ENCODE measurements at places on chromosomes 16 and 17.

- DNase-seq: no peak
These were observed 732 bp upstream of the RPL27 start for GRCh38 chr17:42997390-42997983.

DNA sequence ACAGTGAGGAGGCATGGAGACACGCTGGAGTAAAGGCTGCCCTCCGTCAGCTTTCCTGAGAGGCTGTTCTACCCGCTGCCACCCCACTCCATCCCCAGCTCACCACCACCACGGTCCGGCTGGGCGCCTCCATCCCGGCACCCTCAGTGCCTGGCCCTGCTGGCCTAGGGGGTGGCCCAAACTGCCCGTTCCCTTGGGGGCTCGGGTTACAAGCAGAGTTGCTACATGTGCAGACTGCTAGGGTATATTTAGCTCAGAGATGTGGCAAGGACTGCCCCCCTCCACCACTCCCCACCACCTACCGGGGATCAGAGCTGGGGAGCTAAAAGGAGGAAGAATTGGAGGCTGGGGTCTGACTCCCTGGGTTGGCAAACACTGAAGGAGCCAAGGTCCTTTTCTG is 4.1 kb downstream of the CACNB1 start:
- DNase-seq: no peak

DNA sequence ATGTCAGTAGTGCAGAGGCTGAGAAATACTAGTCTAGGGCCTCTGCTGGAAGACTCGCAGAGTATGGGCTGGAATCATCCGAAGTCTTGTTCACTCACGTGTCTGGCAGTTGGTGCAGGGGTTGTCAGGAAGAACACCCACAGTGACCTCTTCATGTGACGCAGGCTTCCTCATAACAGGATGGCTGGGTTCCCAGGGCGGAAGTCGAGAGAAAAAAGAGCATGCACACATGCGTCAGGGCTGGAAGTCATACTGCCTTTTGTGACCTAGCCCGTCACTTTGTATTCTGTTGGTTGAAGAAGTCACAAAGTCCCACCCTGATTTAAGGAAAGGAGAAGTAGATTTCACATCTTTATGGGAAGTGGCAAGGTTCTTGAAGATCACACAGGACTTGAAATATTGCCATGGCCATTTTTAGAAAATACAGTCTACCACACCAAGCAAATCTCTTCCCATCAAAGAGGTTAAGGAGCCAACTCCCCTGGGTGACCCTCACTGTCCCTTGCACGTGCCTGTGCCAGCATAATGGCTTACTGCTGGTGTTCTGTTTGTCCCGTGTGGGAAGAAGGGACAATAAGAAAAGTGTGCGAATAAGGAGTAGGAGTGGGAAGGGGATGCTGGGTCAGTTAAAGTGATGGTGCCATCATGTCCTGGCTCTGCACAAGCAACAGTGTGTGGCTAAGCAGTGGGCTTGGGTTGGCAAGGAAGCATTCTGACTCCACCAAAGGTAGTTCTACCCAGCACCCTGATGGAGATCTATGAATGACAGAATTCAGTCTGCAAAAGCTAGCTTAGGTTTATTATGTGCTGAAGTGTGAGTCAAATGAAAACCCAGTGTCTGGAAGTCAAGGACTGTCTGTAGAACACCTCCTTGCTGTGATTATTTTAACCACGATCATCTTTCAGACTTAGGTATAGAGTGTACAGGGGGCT is 28.1 kb downstream of the HEATR3 start:
- no peak for DNase-seq

DNA sequence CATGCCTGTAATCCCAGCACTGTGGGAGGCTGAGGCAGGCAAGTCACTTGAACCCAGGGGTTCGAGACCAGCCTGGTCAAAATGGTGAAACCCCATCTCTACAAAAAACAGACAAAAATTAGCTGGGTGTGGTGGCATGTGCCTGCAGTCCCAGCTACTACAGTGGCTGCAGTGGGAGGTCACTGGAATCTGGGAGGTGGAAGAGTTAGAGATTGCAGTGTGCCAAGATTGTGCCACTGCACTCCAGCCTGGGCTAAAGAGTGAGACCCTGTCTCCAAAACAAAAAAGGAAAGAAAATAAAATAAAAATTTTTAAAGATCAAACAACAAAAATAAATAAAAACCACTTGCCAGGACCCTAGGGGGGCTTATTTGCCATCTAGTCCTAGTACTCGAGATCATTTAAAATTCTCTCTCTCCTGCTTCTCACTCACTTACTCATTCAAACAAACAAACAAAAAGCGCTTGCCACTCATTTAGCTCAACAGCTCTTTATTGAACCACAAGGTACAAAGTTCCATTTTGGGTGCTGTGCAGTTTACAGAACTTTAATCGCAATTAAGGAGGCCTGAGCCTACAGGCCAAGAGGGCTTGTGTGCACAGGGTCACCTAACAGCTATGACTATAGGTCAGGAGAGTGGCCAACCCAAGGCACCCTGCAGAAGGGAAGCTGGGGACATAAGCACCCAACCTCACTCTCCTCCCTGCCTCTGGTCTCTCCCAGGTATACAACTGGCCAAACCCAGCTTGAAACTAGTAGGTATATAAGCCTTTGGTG is 4.4 kb downstream of the CHD9NB start:
- DNase-seq: no peak

DNA sequence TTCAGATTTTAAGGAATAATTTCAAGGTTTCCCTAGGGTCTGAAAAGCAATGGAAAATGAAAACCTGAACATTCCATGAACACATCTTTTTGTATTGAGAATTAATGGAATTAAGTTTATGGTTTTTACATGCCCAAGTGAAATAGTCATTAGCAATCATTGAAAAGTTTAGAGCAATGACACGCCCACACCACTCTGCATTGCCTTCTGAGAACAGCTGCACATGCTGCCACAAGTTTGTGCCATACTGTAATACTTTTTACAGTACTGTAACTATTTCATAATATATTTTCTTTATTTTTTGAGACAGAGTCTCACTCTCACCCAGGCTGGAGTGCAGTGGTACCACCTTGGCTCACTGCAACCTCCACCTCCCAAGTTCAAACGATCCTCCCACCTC is 345.2 kb upstream of the PMFBP1 start:
- no peak for DNase-seq

Data from activated CD4-positive, alpha-beta T cell treated with anti-CD3 and anti-CD28 coated beads for 1 hour (primary cell).